ENCODE measurements at places on chromosomes 5 and 9.

GRCh38 chr5:95244479-95244878, 40.4 kb downstream of the MCTP1 start:
- DNase-seq: no peak

DNA sequence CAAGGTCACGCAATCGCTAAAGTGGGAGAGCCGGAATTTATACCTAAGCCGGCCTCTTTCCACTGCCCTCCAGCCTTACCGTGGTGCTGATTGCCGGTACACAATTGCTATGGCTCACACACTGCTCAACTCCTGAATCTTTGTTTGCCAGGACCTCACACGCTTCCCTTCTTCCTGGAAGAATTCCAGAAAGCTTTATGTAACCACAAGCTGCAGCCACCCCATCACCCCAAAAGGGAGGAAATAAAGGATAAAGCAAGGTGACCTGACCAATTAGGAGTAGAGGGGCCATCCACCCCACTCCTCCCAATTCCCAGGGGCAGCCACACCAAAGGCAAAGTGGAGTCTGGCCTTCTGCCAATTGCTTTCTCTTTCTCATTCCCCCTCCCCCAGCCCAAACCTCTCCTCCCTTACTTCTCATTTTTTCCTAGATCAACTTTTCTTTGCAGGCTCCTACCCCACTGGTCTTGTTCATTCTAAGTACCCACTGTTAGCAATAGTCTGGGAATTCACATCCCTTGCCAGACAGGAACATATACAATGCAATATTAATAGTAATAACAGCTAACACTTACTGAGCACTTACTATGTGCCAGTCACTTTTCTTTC, 18.0 kb upstream of the CDC23 start:
- DNase-seq: no peak

- DNase-seq: no peak
Observed at GRCh38 chr5:129902816-129903215, 1.4 kb upstream of the CHSY3 start.

- no peak for DNase-seq
Observed at GRCh38 chr5:68845131-68845530, 248.7 kb upstream of the SLC30A5 start.

- no peak for DNase-seq
Observed at GRCh38 chr5:134581241-134581981, 51.2 kb downstream of the SAR1B start.

DNA sequence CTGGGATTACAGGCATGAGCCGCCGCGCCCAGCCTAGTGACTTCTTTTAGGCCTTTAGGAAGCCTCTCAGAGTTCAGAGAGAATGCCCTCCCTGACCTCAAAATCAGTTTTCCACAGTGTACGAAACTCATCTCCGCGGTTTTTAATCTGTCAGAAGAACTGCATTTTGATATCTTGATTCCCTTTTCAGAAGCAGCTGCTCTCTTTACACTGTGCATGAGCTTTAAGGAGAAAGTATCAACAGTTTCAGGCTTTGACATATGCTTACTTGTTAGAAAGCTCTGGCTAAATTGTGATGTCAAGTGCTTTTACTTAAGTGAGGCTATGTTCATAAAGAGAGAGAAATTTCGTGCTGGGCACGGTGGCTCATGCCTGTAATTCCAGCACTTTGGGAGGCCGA, 74.6 kb downstream of the USP20 start:
- no peak for DNase-seq

DNA sequence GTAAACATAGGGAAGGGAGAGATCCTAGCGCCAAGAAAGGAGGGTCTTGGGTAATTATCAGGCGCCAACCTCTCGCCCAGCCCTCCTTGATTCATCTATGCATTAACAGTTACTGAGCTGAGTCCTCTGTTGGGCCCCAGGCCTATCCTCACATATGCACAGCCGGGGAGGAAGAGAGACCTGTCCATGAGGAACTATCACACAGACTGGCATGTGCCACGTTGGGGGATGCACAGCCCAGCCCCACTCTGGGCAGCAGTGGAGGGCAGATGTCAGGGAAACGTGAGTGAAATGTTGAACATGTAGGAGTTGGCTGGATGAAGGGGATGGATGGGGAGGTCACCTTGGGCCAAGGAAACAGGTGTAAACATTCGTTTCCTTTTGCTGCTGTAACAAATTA, 18.8 kb upstream of the ENHO start:
- no peak for DNase-seq

DNA sequence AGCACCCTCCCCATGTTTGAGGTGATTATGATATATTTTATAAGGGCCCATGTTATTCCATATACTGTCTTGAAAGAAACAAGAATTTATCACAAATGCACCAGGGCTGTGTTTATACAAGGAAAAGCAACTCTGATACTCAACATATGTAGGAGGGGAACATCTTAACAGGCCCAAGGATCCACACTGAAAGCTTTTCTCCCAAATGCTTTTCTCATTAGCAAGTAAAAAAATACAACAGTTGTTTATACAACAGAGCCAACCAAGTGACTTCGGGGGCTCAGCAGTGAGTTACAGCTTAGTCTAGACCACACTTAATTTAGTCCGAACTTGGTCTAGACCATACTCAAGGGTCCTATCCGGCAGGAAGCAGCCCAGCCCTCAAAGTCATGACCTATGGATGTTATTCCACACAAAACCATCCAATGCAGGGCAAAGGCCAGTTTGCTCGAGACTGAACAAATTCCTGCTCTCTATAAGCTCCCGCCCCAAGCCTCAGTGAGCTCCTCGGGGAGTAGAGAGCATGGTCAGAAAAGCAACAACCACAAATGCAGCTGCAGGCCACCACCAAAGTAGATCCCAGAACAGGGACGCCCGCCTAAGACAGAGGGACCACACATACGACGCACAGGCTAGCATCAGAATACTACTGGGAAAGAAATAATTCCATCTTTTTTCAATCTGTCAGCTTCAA, 6.8 kb downstream of the GZMK start:
- DNase-seq: no peak

DNA sequence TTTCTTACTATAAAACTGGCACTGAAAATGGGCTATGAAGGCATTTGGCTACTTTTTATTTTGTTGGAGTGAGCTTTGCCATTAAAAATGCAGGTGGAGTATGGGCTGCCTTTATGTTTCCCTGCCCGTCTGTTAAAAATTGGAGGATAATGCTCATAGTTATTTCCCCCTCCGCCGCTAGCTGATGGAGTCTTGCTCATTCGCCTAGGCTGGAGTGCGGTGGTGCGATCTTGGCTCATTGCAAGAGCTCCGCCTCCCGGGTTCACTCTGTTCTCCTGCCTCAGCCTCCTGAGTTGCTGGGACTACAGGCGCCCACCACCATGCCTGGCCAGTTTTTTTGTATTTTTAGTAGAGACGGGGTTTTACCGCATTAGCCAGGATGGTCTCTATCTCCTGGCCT, 8.6 kb downstream of the G3BP1 start:
- DNase-seq: no peak

- DNase-seq: no peak
Observed at GRCh38 chr9:109458453-109459211, 39.5 kb downstream of the PTPN3 start.

- no peak for DNase-seq
Observed at GRCh38 chr9:84383178-84383577, 42.6 kb upstream of the SLC28A3 start.

GRCh38 chr5:116856271-116856670, 281.6 kb upstream of the SEMA6A start:
- DNase-seq: no peak

- peak; percentile 17 for DNase-seq
Observed at GRCh38 chr5:912280-913091, 19.8 kb downstream of the TRIP13 start.

GRCh38 chr5:150357326-150358260, at the start of gene TCOF1:
TCOF1 (plus strand) TSS chr5:150357697; CDS start chr5:150357747, 50 bp downstream.
- DNase-seq: peak; percentile 99

- DNase-seq: no peak
Observed at GRCh38 chr9:15377625-15378540, 44.8 kb upstream of the SNAPC3 start.

DNA sequence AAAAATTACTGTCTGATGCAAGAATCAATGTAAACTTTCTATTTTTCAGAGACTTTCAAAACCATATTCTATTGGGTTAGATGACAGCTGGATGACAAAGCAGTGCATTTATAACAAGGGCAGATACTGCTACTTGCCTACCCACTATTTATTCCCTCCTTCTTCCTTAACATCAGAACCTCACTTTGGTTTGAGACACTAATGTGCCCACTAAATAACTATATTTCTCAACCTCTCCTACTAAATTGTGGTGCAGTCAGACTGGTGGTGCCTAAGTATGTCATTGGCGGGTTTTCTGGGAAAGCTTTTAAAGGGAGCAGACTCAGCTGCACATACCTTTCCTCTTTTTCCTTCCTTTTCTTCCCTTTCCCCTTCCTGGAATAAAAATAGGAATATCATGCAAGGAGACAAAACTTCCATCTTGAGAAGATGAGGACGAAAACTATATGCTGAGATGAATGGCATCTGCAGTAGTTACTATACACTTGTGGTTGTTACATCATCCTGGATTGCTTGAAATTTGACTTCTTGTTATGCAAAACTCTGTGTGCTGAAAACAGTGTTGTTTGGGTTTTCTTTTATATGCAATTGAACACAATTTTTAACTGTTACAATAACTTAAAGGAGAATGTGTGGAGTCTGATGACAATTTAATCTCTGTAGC, 43.8 kb downstream of the PRR16 start:
- DNase-seq: no peak

GRCh38 chr9:130058887-130059286, 5.2 kb downstream of the GPR107 start:
- DNase-seq: no peak

DNA sequence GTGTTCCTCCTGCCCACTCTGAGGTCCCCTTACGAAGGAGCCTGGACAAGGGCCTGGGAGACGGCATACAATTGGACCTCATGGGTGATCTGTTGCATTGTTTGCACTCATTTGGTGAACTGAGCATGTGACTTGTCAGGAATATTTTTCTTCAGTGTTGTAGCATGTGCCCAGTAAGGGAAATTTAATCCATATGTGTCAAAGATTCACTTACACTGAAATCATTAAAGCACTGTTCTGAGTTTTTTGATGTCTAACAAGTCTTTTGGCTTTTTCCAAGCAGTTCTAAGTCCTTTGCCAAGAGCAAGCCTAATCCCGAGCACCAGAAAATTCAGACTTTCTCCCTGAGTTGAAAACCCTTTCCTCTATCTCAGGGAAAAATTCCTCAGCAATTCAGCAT, 61.6 kb upstream of the RPS23 start:
- no peak for DNase-seq

- DNase-seq: no peak
Observed at GRCh38 chr9:97311798-97312500, 4.5 kb downstream of the CCDC180 start.

DNA sequence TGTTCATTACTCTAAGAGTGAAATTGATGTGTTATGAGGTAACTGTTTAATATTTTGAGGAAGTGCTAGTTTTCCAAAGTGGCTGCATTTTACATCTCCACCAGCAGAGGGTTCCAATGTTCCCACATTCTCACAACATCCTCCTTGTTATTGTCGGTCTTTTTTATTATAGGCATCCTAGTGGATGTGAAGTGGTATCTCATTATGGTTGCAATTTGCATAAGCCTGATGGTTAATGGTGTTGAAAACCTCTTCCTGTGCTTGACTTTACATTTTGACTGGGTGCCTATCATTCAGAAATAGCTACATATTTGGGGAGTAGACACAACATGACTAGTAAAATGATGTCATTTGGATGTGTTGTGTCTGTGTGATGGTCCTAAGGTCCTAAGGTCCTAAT, 143.6 kb downstream of the MRPS30 start:
- DNase-seq: peak; percentile 65

DNA sequence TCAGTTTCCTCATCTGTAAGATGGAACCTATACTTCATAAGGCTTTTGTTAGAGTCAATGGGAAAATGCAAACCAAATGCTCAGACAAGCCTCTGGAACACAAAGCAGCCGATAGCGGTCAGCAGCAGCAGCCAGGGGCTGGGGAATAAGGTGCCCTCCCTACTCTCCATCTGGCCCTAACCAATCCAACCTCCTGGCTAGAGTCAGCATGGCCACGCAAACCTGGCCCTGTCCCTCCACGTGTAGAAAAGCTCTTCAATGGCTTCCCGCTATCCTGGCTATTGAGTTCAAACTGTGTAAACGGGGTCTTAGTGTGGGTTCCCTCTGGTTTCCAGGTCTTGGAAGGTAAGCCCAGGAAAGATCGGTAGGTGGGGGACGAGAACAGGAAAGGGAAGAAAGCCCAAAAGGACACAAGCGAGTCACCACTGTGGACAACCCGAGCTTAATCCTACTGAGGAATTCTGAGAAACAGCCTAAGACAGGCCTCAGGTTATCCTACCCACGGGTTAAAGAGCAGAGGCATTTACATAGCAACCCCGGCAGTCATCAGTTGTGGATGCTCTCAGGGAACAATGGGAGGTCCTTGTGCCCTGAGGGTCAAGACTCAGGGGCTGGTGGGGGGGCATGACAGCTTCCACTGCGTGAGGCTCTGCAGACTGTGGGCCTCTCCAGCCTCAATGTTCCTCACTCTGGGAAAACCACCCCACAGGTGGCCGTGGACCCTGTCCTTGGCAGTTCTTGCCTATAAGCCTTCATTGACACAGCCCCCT, 30.9 kb downstream of the FABP6 start:
- no peak for DNase-seq

- DNase-seq: no peak
Observed at GRCh38 chr5:180646963-180647305, 2.5 kb downstream of the FLT4 start.

DNA sequence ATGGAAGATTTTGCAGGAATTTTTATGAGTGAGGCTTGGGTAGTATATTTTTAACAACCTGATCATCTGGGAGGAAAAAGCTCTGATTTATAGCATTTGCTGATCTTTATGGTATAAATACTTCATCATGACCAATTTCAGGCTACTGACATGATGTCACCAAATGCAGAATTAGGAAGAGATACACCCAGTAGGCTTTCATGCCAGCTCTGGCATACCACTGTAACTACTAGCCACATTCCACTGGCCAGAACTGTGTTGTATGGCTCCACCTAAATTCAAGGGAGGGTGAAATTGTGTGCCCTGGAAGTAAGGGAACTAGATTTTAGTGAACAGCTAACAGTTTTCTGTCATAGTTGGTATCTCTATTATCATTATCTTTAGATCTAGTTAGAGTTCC, 17.6 kb downstream of the AP3S1 start:
- DNase-seq: no peak

DNA sequence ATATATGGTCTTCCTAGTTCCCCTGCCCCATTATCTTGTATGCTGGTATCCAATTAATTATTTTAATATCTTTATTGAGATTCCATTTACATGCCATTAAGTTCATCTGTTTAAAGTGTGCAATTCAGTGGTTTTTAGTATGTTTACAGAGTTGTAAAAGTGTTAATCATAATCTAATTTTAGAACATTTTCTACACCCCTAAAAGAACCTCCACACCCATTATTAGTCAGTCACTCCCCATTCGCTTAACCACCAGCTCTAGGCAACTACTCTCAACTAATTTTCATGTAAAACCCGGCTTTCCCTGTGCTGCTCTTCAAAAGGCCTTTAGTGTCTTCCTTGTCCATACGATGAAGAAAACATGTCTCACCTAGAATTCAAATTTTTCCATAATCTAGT, 20.8 kb upstream of the CAVIN4 start:
- DNase-seq: no peak

GRCh38 chr5:92505925-92506324, 1075.1 kb downstream of the NR2F1-AS1 start:
- peak; percentile 20 for DNase-seq

GRCh38 chr5:74433255-74433895, 207.2 kb downstream of the ENC1 start:
- peak; percentile 11 for DNase-seq

- no peak for DNase-seq
Observed at GRCh38 chr9:114594136-114594535, 6.6 kb downstream of the ATP6V1G1 start.
